Left ventricle myocardium superior (tissue), 1 donor: ENCODE measurements at places on chromosomes 13 and 19.
A peak's percentile ranks its signal among the peaks of the same experiment; 100 is the strongest.

DNA sequence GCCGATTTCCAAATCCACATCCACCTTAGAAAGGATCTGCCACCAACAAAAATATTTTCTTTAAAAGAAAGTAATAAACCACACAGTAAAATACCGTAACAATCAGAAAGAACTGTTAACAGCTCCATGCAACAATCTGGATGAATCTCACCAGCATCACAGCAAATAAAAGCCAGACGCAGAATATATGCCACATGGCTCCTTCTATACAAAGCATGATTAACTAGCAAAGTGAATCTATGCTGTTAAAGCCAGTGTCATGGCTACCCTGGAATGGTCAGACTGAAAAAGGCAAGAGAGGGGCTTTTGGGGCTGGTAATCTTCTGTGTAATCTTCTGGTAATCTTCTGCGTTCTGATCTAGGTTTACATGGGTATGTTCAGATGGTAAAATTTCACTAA is 81.3 kb downstream of the SACS start:
- no peak for DNase-seq

DNA sequence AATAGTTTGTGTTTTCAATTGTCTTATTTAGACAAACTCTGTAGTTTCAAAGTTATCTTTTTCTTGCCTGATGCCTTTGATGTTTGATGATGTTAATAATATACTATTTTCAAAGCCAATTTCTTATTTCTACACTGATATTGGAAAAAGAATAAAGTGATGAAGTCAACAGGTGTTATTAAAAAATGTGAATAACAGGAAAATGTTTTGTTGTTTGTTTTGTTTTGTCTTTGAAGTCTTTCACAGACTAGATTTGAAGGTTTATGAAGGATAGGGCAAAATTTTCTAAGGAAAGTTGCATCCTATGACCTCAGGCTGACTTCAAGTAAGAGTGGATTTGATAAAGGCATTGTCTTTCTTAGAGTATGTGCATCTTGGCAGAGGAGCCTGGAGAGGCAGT is 31.2 kb downstream of the ZNF790 start:
- DNase-seq = no peak

GRCh38 chr13:48404952-48405351 is 8.0 kb downstream of the LPAR6 start:
- no peak for DNase-seq

DNA sequence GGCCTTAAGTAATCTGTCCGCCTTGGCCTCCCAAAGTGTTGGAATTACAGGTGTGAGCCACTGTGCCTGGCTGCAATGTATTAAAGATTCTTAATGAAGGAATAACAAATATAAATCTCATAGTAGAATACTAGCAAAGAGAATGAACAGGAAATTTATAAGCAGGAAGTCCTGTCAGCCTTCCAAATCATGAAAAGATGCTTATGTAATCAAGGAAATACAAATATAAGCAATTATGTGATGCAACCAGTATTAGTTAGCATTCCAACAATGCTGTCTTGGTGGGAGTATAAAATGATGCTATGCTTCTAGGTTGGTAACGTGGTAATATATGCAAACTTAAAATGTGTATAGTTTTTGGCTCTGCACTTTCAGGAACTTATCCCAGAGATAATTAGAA is 133.8 kb downstream of the PDS5B start:
- DNase-seq = no peak

DNA sequence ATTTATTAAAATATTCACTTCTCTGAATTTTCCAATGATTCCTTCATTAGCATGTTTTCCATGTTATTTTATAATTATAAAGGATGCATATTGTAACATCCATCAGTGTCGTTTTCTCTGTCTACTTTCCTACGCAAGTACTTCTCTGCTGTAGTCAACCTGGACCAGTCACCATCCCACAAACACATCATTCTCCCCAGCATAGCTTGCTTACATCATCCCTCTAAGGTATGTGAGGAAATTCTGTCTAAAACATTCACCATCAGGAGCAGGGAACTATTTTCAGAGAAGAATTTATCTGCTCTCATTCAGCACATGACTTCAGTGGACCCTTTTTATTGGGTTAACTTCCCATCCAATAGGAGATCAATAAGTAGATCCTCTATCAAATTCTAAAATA is 806.1 kb upstream of the ARGLU1 start:
- no peak for DNase-seq

GRCh38 chr13:77349365-77349764 is 22.5 kb upstream of the MYCBP2 start:
- no peak for DNase-seq

GRCh38 chr13:89786531-89786930 is 1561.0 kb upstream of the MIR17HG start:
- no peak for DNase-seq

DNA sequence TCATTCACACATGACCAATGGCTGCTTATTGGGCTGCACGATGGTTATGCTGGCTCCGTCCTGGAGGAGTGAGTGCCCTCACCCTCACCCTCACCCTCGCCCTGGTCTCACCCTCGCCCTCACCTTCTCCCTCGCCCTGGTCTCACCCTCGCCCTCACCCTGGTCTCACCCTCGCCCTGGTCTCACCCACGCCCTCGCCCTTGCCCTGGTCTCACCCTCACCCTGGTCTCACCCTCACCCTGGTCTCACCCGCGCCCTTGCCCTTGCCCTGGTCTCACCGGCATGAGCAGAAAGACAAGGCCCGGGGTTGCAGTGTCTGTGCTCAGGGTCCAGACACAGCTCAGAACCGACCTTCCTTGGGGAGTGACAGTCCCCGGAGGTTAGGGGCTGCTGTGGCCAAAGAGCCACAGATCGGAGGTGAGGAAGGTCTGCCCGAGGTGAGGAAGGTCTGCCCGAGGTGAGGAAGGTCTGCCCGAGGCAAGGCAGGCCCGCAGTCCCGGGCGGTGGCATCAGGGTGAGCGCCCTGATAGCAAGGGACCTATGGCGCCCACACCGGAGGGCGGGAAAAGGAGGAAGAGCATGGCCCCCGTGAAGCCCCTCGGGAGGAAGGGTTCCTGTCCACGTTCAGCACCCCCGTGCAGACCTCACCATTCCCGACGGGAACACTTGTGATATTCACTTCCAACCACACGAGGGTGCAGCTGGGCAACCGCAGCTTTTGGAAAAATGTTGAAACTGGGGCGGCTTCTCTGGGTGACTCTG is 65.6 kb downstream of the MCF2L start:
- DNase-seq = peak; percentile 49

DNA sequence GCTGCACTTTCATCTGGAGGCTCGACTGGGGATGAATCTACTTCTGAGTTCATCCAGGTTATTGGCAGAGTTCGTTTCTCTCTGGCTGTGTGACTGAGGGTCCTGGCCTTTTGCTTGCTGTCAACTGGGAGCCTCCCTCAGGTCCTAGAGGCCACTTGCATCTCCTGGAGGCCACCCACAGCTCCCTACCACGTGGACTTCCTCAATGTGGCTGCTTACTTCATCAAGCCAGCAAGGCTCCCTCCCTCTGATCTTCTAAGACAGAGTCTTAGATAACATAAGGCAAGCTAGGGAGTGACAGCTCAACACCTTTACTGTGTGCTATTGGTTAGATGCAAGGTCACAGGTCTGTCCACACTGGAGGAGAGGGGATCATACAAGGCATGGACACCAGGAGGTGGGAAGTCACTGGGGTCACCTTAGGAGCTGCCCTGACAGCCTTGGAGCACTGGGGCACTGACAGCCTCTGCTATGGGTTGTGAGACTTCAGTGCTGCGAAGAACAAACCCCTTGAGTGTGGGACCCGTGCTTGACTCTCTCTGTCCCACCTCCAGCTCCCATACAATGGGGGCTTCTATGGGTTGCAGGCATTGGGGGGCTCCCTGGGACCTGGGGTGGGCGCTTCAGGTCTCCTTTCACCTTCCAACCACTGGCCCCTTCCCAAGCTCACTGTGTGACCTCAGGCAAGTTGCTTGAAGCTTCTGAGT is 5.3 kb downstream of the FAM187B start:
- no peak for DNase-seq

- DNase-seq = no peak
Observed at GRCh38 chr19:2636141-2636896, 66.2 kb downstream of the GNG7 start.

- DNase-seq = no peak
Observed at GRCh38 chr13:80889829-80890228, 548.9 kb upstream of the SPRY2 start.

DNA sequence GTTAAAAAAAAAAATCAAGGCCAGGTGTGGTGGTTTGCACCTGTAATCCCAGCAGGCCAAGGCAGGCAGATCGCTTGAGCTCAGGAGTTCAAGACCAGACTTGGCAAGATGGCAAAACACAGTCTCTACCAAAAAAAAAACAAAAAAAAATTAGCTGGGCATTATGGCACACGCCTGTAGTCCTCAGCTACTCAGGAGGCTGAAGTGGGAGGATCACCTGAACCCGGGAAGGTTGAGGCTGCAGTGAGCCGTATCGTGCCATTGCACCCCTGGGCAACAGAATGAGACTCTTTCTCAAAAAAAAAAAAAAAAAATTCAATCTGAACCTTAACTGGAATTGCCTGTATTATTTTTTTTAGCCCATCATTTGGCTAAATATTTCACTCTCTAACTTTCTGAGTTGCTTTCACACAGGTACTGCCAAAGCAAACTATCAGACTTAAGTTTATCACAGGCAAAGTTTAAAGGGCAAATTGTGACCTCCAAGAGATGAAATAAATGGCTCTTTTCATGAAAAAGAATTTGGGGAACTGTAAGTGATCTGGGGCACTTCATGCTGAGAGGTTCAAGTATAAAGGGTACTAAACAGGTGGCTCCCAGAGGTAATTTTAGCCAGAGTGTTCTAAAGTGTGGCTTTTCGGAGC is 14.7 kb upstream of the SLC25A30 start:
- DNase-seq = no peak

DNA sequence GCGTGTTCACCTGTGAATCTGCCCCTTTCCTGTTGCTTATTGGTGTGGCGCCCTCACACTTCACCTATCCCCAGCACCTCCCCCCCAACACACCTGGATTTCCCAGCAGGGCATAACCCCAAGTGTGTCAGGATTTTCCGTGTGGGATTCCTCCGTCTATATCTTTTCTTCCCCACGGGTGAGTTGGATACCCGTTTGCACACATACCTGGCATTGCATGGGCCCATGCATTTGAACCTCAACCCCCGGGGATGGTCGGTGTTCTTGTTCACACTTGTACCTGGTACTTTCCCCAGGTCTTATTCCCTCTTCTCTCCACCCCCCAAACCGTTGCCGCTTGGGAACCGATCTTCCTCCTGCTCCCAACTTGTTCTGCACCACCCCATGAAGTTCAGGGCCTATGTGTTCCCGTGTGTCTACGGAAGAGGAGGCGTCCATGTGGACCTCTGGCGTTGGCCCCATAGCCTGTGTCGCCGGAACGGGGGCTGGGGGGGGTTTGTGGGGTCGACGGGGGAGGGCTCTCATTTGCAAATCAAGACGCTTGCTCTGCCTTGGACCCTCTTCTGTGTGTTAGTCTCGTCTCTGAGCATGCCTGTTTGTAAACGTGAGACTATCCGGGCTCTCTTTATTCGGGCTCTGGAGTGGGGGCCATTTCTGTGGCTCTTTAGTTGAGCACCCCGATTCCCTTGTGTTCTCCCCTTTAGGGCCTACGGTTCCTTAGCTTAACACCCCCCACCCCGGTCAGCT is 1.7 kb downstream of the PRR12 start:
- no peak for DNase-seq

GRCh38 chr19:3124630-3125029 is 11.2 kb upstream of the GNA15 start:
- DNase-seq = peak; percentile 4

- DNase-seq = peak; percentile 78
Observed at GRCh38 chr19:2461751-2462634, 5.2 kb upstream of the LMNB2 start.

DNA sequence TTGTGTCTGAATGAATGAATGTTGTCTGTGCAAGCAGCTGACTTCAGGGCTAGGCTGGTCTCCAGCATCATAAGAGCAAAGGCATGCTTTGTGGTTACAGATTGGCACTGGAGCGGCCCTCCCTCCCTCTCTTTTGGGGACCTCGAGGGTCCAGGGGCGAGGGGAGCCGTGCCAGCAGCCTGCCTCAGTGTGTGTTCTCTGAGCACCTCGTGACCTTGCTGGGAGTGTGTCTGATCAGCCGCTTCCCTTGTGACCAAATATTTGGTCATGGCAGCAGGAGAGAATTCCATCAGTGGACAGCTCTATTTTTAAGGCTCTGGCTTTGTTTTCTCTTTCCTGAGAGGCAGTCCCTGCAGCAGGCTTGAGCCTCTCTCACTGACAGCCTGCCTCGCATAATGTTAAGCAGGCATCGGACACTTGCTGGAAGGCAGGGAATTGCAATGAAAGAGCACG is 329.7 kb downstream of the UQCRFS1 start:
- peak; percentile 71 for DNase-seq

- DNase-seq = peak; percentile 61
Observed at GRCh38 chr19:1651568-1652291, 685 bp downstream of the TCF3 start.

GRCh38 chr13:80070024-80070703 is 270.8 kb downstream of the SPRY2 start:
- DNase-seq = no peak

- DNase-seq = no peak
Observed at GRCh38 chr19:13057147-13057572, 45.5 kb downstream of the LYL1 start.

DNA sequence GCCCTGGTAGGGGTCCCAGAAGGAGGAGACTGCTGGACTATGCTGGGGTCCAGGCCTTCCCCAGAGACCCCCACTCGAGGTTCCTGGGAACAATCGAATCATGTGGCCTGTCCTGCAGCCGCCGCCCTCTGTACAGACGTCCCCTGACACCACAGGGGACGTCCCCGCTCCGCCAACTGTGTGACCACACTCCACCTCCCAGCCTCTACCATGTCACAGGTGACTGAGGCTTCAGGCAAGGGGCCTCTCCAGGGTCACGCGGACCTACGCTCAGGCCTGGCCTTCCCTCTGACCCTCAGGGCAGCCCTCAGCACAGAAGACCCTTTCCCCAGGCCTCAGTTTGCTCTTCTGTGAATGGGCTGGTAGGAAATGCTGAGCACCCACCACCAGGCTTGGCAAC is 13.1 kb upstream of the TMEM161A start:
- DNase-seq = no peak

DNA sequence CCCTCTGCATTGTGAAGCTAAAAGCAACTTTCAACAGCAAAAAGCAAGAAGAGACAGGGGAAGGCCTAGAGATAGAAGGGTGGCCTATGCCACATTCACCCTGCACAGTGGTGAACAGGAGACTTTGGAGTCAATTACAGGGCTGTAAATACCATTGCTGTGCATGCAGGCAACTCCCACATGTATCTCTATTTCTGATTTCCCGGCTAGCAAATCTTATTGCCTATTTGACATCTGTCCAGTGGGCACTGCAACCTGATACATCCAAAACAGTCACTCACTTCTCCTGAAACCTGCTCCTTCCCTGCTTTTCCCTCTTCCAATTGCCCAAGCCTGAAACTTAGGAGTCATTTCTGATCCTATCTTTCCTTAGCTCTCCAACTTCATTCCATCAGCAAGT is 13.4 kb downstream of the RUBCNL start:
- no peak for DNase-seq

GRCh38 chr19:16041991-16042386 is 34.3 kb upstream of the TPM4 start:
- no peak for DNase-seq

GRCh38 chr19:47331931-47332547 is at the start of gene C5AR2:
Gene C5AR2 (plus strand): TSS chr19:47332175. CDS start chr19:47340800, 8,625 bp downstream.
- no peak for DNase-seq

GRCh38 chr19:3220576-3220975 is 3.9 kb upstream of the CELF5 start:
- DNase-seq = no peak
